ENCODE measurements at places on chromosomes 4 and X. TPM values are rescaled to one million over a fixed set of nuclear protein-coding genes. Genes with fewer than 3 reads are reported as not detected.

STBD1 gene
- total RNA-seq: 3.6 TPM

TSPAN7 gene
- total RNA-seq: 0.82 TPM

RPS6KA6 gene
- 4.2 TPM for total RNA-seq

DNA sequence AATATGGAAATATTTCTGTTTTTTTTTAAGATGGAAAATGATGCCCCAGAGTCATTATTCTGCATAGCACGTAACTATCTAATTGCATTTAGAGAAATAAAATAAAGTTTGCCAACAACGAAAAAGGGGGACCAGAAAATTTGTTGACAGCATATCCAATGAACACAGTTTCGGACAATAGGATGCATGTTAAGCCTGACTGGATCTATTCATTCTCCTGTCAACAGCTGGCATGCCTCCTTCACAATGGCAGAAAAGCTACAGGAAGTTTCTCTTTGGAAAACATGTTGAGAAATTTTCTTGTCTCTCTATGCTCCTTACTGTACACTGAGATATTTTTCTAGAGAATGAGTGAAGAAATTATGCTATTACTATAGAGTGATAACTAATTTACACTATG, 262.5 kb downstream of the GRID2 start:
- no peak for DNase-seq

GRCh38 chr4:118557298-118557851, 127.8 kb upstream of the METTL14 start:
- DNase-seq: peak; percentile 40

DNA sequence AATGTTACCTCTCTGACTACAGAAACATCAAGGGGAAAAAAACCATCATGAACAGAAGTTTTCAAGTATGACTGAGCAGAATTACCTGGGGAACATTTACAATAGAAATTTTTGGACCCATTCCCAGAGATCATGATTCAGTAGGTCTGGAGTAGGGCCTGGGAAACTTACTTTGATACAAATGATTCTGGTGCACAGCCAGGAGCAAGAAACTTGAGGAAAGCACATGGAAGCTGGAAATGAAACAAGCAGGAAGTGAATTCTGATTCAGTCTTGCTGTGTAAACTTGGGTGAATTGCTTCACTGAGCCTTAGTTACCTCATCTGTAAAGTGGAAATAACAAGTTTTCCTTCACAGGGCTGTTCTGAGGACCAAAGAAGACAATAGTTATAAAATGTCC, 192.5 kb upstream of the TAPT1 start:
- DNase-seq: peak; percentile 87

GRCh38 chr4:76804096-76804495, 93.8 kb downstream of the SOWAHB start:
- peak; percentile 58 for DNase-seq

- DNase-seq: peak; percentile 51
Observed at GRCh38 chr4:183721207-183722081, 62.4 kb downstream of the TRAPPC11 start.

DNA sequence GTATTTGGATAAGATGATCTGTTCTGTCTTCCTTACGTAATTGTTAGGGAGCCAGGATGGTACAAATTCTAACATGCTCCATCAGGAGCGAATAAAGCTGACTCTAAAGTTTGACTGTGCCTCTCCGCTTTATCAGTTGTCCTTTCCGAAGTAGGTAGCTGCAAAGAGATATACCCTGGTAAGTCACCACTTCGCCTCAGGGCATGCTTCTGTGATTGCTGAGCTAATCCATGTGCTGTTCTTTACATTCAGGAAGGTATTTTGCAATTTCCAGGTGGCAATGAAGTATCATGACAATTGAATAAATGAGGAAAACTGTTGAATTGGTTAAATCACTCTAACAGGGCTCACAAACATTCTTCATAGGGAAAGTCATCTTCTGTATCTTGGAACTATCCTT, 38.9 kb downstream of the KIT start:
- no peak for DNase-seq

- no peak for DNase-seq
Observed at GRCh38 chrX:47482065-47482511, 934 bp downstream of the ZNF41 start.

GRCh38 chr4:82373486-82373815, 340 bp downstream of the HNRNPD start:
- DNase-seq: no peak

DNA sequence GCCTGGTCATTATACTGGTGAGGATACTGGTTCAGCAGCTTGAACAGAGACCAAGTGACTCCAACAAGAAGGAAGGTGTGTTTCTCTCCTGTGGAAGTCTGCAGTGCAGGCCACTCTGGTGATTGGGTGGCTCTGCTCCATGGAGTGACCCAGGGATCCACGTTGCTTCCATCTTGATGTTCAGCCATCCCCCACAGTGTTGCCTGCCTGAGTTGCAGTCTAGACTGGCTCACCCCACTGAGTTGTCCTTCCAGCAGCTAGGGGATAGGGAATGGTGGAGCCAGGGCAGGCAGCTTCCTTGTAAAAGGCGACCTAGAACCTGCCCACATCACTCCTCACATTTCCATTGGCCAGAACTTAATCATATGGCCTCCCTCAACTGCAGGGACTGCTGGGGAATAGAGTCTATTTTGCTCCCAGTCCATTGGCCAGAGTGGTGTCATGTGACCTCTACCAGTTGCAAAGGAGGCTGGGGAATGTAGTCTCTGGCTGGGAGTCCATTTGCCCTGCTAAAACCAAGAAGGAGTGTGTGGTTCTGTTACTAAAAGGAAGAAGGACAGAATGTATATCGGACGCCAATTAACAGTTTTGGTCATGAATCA, 8.0 kb downstream of the MAN2B2 start:
- peak; percentile 16 for DNase-seq

DNA sequence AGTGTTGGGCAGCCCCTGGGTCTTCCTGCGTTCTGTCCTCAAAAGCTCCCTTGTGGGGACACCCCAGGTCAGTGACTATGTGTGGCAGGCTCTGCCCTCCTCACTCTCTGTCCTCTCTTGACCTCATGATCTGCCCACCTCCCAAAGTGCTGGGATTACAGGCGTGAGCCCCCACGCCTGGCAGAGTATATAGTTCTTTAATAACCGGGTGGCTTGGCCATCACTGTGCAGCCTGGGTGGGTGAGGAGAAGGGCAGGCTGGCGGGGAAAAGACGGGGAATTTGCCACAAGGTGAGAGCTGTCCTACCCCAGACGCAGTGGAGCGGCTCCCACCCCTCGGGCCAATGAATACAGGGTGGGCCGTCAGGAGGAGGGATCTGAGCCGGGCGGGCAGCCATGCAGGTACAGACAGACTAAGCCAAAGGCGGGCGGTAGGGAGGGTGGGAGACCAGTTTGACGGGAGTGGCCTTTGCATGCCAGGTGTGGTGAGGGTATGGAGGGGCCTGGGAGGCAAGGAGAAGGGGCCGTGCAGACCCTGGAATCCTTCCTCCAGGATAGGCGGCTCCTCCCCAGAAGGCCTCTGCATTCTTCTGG, 2.5 kb downstream of the SH3BP2 start:
- DNase-seq: no peak

All from fibroblast of the aortic adventitia (primary cell).